ENCODE measurements at places on chromosomes 11 and 22.

DNA sequence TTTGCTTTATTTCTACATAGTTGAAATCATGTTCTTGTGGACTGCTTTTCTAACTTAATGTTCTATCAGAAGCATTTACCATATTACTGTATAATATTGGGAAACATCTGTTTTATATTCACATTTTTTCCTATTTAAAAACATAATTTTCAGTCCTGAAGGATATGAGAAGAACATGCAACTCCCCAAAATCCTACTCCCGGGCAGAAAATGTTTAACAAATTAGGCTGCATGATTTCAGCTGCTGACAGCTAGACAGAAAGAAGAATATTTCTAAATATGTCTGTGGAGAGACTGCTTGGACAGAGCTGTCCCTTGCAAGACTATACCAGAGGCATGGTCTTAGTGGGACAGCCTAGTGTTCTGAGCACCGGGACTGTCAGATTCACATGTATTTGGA is 15.7 kb upstream of the AMPD3 start:
- DNase-seq = no peak

DNA sequence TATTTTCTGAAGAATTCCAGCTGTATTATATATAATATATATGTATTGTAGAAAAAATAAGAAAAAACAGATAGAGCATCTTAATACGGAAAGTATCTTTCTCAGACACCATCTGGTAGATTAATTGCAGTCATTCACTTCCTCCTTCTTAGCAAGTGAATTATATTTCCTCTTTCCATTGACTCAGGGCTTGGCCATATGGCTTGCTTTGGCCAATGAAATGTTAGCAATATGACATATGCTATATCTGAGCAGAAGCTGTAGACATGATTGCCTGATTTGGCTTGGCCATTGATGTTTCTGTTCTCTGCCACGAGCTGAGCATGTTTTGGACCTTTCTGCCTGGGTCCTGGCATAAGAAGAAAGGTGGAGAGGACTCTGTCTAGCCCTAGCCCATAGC is 34.4 kb upstream of the ZBED5 start:
- no peak for DNase-seq

DNA sequence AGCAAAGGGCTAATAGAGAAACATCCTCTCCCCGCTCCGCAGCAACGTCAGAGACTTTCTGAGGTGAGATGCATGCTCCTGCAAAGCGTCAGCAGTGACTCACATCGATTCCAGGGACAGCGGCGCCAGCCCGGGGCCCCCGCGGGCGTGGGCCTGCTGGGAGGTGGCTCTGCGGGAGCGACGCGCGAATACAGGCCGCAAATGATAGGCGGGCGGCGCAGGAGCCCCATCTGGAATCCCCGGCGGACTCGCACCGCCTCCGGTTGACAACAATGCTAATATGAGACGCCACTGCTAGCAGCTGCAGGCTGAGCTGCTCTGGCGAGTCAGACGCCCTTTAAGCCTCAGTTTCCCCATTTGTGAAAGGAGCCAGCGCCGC is 557 bp downstream of the RANGAP1 start:
- DNase-seq = peak; percentile 87

GRCh38 chr11:124886978-124887666 is 10.5 kb downstream of the ROBO4 start:
- no peak for DNase-seq

GRCh38 chr22:47199261-47199978 is 437.0 kb downstream of the TBC1D22A start:
- no peak for DNase-seq

- DNase-seq = no peak
These were observed 251.1 kb downstream of the NXPE2 start for GRCh38 chr11:114929351-114930000.

GRCh38 chr11:117419482-117420142 is 92.0 kb downstream of the CEP164 start:
- DNase-seq = no peak
